ENCODE measurements at places on chromosomes 3 and 15. TPM values are rescaled to one million over a fixed set of nuclear protein-coding genes. Genes with fewer than 3 reads are reported as not detected.

GRCh38 chr3:18351823-18352744 lies 73.1 kb downstream of the SATB1 start:
- H3K4me3 ChIP-seq, result no peak overlapping the region
- H3K36me3 ChIP-seq, result peaks cover 5% of the 10 kb centered on the region
- H3K27me3 ChIP-seq, result no peaks in the 10 kb centered on the region
- no peak for DNase-seq

DNA sequence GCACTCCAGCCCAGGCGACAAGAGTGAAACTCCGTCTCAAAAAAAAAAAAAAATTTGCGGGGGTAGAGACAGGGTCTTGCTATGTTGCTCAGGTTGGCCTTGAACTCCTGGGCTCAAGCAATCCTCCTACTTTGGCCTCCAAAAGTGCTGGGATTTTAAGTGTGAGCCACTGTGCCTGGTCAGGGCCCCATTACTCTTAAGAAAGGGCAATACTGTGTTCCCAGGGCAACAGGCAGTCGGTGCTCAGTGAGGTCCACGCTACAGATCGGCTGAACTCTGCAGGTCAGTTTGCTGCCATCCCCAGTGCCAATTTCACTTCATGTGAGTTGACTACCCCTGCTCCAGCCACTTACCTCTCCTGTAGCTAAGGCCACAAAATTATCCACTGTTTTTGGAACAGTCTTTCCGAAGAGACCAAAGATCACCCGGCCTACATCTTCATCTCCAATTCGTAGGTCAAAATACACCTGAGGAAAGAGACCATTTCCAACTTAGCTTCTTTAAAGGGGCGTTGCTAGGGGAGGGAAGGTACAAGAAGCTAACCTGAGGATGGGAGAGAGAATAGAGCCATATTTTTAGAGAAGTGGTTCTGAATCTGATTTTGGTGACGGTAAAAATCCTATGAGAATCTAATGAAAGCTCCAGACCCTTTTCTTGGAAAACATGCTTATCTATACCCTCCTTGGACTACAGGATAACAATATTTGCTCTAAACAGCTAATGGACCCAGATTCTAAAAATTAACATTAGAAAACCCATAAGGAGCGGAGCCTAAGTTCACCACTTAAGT lies 939 bp downstream of the PPIB start:
- no peak for DNase-seq
- peaks cover 4% of the 10 kb centered on the region for H3K36me3 ChIP-seq
- H3K27me3 ChIP-seq, result peaks cover 5% of the 10 kb centered on the region
- H3K4me1 ChIP-seq, result peaks cover 26% of the 10 kb centered on the region

Gene GUCA1C
- not detected for total RNA-seq

DNA sequence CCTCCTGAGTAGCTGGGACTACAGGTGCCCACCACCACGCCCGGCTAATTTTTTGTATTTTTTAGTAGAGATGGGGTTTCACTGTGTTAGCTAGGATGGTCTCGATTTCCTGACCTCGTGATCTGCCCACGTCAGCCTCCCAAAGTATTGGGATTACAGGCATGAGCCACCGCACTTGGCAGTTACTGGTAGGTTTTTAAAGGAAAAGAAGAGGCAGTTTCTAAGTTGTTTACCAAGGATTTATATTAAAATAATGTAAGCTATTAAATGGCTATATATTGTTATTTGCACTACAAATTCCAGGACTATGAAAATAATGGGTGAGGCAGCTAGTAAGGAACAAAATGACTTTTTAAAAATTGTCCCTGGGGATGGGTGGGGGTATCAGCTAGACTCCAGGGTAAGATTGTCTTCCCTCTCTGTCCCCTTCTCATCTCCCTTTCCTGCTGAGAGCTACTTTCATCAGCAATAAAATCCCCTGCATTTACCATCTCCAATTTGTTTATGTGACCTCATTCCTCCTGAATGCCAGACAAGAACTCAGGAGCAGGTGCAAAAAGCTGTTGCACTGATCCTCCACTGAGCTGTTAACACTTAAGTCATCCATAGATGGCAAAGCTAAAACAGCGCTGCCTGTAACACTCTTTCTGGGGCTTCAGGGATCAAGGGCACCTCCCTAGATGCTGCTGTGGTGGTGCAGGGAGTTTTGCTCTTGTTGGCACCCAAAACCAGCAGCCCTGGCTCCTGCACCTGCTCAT lies 165.2 kb downstream of the ZPLD1 start:
- DNase-seq, result no peak
- H3K36me3 ChIP-seq, result no peaks in the 10 kb centered on the region
- peaks cover 2% of the 10 kb centered on the region for H3K4me1 ChIP-seq
- H3K27me3 ChIP-seq, result no peaks in the 10 kb centered on the region
- no peak overlapping the region for H3K4me3 ChIP-seq
- no peak overlapping the region for H3K27ac ChIP-seq

DNA sequence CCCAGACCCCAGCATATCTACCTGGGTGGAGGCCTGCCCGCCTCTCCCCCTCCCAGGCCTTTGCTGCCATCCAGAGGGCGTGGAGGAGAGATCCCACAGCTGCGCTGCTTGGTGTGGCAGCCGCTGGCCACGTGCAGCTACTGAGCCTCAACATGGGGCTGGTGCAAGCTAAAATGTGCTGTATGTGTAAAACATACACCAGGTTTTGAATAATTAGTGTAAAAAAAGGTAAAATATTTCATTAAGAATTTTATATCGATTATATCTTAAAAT lies 95.8 kb downstream of the SEC22A start:
- H3K27ac ChIP-seq, result no peak overlapping the region
- H3K4me3 ChIP-seq, result no peak overlapping the region
- peaks cover 12% of the 10 kb centered on the region for H3K36me3 ChIP-seq
- no peaks in the 10 kb centered on the region for H3K4me1 ChIP-seq
- DNase-seq, result no peak
- H3K27me3 ChIP-seq, result peaks cover 6% of the 10 kb centered on the region

- no peak overlapping the region for H3K27ac ChIP-seq
- no peak overlapping the region for H3K4me3 ChIP-seq
- no peaks in the 10 kb centered on the region for H3K4me1 ChIP-seq
- H3K27me3 ChIP-seq, result peaks cover 2% of the 10 kb centered on the region
- DNase-seq, result no peak
- H3K36me3 ChIP-seq, result peaks cover 43% of the 10 kb centered on the region
Observed at GRCh38 chr3:134503266-134503665, 17.4 kb downstream of the CEP63 start.

Gene CYP8B1
- not detected for total RNA-seq

DNA sequence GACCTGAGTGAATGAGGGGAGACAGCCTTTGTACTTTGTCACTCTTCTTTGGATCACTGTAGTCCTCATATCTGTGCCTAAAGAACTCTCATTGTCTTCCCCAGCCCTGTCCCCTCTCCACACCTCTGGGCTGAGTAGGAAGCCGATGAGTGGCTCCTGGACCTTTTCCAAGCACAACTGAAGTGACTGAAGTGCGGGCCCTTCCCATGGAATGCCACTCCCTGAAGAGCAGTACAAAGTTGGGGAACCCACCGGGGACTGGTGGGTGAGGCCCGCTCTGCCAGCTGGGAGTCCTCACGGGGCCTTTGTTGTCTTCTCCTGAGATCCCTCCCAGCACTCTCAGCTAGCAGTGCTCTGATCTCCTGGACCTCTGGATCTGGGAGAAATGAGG lies 90.1 kb downstream of the AAGAB start:
- no peaks in the 10 kb centered on the region for H3K36me3 ChIP-seq
- peaks cover 4% of the 10 kb centered on the region for H3K4me1 ChIP-seq
- peaks cover 5% of the 10 kb centered on the region for H3K27me3 ChIP-seq
- H3K4me3 ChIP-seq, result no peak overlapping the region
- no peak for DNase-seq

Gene PRSS50
- total RNA-seq, result not detected

Gene SH2D7
- total RNA-seq, result not detected

Gene ARL13B
- total RNA-seq, result 12.1 TPM

GRCh38 chr3:132016061-132017041 lies 18.5 kb downstream of the CPNE4 start:
- H3K27me3 ChIP-seq, result peaks cover 1% of the 10 kb centered on the region
- no peak for DNase-seq
- no peaks in the 10 kb centered on the region for H3K4me1 ChIP-seq
- H3K36me3 ChIP-seq, result no peaks in the 10 kb centered on the region

DNA sequence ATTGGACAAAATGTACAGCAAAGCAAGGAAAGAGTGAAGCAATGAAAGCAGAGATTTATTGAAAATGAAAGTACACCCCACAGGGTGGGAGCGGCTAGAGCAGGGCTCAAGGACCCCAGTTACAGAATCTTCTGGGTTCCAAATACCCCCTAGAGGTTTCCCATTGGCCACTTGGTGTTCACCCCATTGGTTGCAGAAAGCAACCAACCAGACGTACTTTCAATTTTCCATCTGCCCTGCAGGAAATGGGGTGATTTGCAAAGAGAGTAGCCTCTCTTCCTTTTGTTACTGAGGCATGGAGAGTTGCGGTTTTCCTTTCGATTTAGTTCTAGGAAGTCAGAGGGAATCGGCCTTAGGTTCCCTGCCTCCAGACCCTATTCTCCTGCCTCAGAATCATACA lies 2.4 kb downstream of the PML start:
- H3K4me1 ChIP-seq, result peaks cover 8% of the 10 kb centered on the region
- H3K27me3 ChIP-seq, result peaks cover 2% of the 10 kb centered on the region
- no peak overlapping the region for H3K4me3 ChIP-seq

GRCh38 chr15:34334672-34335071 lies 2.9 kb downstream of the SLC12A6 start:
- H3K4me3 ChIP-seq, result no peak overlapping the region
- no peak for DNase-seq
- H3K36me3 ChIP-seq, result no peaks in the 10 kb centered on the region
- peaks cover 6% of the 10 kb centered on the region for H3K27me3 ChIP-seq

Gene SPESP1
- total RNA-seq, result not detected

DNA sequence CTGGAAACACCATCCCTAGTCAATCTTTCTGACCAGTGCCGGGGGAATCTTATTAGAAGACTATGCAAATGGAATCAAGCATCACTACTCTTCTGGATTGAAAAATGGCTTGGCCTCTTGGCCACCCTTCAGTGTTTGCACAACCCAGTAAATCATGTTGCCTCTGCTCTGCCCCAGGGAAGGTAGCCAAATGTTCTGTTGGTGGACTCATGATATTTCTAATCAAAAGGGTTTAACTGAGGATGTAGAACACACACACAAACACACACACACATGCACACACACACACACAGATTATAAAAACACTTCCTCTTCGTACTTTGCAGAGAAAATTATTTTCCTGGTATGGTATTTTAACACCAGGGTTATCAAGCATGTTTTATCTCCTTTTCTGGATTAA lies 7.9 kb downstream of the RBP2 start:
- no peak overlapping the region for H3K4me3 ChIP-seq
- H3K36me3 ChIP-seq, result no peaks in the 10 kb centered on the region
- H3K27me3 ChIP-seq, result no peaks in the 10 kb centered on the region
- H3K27ac ChIP-seq, result no peak overlapping the region
- no peaks in the 10 kb centered on the region for H3K4me1 ChIP-seq

DNA sequence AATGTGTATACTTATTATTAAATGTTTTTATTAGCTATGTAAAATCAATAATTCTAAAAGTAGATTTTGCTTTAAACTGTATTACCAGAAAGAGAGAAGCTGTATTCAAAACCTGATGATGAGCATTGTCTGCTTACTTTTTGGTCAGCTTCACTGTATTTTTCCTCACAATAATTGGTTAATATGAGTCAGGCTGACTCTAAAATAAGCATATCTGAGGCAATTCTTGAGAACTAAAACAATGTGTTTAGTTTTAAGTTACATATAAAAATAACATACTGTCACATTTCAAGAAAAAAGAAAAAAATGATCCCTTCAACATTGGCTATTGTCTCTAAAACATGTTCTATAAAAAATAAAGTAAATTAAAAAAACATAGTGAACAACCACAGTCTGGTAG lies 66.1 kb downstream of the EPHA3 start:
- DNase-seq, result no peak
- H3K36me3 ChIP-seq, result no peaks in the 10 kb centered on the region
- no peaks in the 10 kb centered on the region for H3K27me3 ChIP-seq
- no peak overlapping the region for H3K27ac ChIP-seq
- no peak overlapping the region for H3K4me3 ChIP-seq

DNA sequence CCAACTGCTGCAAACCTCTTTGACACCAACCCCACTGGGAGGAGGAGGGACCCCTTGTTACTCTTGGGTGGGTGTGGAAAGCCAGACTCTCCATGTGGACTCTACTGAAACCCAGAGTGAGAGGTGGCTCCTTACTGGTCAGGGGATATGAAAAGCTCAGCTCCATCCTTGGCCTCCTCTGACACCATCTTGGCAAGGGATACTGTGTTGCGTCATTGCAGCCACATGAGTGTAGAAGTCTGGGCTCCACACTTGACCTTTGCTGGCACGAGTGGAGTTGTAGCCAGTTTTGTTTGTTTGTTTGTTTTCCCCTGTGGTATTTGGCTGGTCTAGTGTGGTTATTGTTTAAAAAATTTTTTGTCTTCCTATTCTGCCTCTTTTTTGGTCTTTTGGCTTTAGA lies 289.1 kb downstream of the GAP43 start:
- no peaks in the 10 kb centered on the region for H3K27me3 ChIP-seq
- no peak overlapping the region for H3K27ac ChIP-seq
- H3K4me3 ChIP-seq, result no peak overlapping the region
- no peaks in the 10 kb centered on the region for H3K36me3 ChIP-seq
- DNase-seq, result no peak

DNA sequence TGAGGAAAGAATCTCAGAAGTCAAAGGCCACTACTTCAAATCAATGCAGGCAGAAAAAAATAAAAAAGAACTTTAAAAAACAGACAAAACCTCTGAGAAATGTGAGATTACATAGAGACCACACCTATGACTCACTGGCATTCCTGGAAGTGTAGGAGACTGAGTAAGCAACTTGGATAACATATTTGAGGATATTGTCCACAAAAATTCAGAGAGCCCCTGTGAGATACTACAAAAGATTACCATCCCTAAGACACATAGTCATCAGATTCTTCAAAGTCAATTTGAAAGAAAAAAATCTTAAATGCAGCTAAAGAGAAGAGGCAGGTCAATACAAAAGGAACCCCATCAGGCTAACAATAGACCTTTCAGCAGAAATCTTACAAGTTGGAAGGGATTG lies 887.3 kb downstream of the NTRK3 start:
- H3K36me3 ChIP-seq, result peaks cover 6% of the 10 kb centered on the region
- no peak for DNase-seq
- no peaks in the 10 kb centered on the region for H3K4me1 ChIP-seq
- no peak overlapping the region for H3K4me3 ChIP-seq
- H3K27me3 ChIP-seq, result no peaks in the 10 kb centered on the region

Gene KIF15
- 5.8 TPM for total RNA-seq

- H3K4me3 ChIP-seq, result peak overlapping the region; percentile 48
- peaks cover 8% of the 10 kb centered on the region for H3K27me3 ChIP-seq
- H3K27ac ChIP-seq, result no peak overlapping the region
- H3K4me1 ChIP-seq, result peaks cover 50% of the 10 kb centered on the region
Observed at GRCh38 chr3:115651087-115651486, 27.8 kb downstream of the GAP43 start.
